ENCODE measurements at places on chromosomes 16 and 17. TPM values are rescaled to one million over a fixed set of nuclear protein-coding genes. Genes with fewer than 3 reads are reported as not detected.

GRCh38 chr17:59409336-59410048 lies 78.0 kb downstream of the YPEL2 start:
- DNase-seq, result no peak

GRCh38 chr16:84718-85406 lies 6.8 kb downstream of the MPG start:
- DNase-seq, result peak; percentile 93

C1QTNF8 gene
- total RNA-seq, result not detected

MPP2 gene
- total RNA-seq, result 3.6 TPM

EIF5A gene
- total RNA-seq, result 682 TPM
